Suppressor macrophage treated with lipopolysaccharide for 1 hour (primary cell): ENCODE measurements at places on chromosomes 5 and 9.

GRCh38 chr9:128005923-128006322, 25.1 kb upstream of the EEIG1 start:
- DNase-seq, result peak; percentile 70

- DNase-seq, result peak; percentile 74
Observed at GRCh38 chr9:32940740-32941139, 60.7 kb downstream of the APTX start.

DNA sequence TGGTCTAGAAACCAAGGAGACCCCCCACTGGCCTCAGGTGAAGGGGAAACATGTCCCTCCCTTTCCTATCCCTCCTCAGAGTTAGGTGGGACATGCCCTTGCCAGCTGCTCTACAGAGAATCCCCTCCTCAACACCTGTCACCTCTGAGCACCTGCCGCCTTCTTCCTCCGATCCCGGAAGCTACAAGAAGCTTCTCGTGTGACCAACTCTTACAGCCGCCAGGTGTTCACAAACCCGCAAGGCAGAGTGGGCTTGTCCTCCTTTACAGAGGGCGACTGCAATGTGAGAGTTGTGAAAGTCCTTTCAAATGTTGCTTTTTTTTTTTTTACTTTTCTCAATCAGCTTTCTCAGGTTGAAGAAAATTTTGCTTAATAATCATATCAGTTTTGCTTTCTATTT, 3.7 kb upstream of the ICE1 start:
- no peak for DNase-seq

- DNase-seq, result no peak
Observed at GRCh38 chr5:128662997-128663396, 125.0 kb upstream of the FBN2 start.

DNA sequence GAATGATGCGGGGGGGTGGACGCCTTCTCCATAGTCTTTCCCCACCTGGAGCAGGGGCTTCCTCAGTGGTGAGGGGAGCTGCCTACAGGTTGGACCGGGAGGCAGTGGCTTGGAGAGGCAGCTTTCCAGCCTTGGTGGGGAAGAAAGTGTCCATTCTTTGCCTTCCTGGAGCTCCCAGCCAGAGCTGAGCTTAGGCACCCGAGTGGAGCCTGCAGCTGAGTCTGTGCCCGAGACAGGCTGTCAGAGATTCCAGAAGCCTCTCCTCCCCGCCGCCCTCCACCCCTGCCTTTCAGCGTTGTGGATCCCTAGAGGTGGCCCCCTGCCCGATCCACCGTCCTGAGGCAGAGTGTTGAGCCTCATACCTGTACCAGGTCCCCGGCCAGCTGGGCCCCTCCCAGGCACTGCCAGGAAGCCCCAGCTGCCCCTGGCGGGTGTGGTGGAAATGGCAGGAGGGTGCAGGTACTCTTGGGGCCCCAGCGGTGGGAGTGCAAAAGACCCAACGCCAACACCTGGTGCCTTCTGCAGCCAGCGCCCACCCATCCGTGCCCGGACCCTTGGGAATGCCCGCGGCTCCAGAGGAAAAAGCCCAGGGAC, 112.0 kb downstream of the RXRA start:
- DNase-seq, result no peak

GRCh38 chr5:37495668-37496347, 116.7 kb downstream of the WDR70 start:
- DNase-seq, result no peak

- DNase-seq, result peak; percentile 63
Observed at GRCh38 chr9:70504834-70505233, 90.4 kb upstream of the KLF9 start.
